ENCODE measurements at places on chromosomes 12 and 14.

- DNase-seq, result no peak
Observed at GRCh38 chr14:76205708-76206107, 54.0 kb downstream of the GPATCH2L start.

GRCh38 chr12:48994224-48995085, 4.7 kb downstream of the DDN start:
- DNase-seq, result no peak

DNA sequence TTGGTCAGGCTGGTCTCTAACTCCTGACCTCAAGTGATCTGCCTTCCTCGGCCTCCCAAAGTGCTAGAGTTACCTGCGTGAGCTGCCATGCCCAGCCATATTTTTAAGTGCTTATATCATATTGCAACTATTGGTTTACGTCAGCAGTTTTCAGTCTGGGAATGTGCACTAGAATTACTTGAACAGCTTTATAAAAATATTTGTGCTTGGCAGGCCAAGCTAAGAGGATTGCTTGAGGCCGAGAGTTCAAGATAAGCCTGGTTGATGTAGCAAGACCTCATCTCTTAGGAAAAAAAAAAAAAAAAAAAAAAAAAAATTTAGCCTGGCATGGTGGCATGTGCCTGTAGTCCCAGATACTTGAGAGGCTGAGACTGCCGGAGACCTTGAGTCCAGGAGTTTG, 17.1 kb downstream of the KIAA0586 start:
- no peak for DNase-seq

GRCh38 chr12:71152851-71153250, 4.9 kb downstream of the TSPAN8 start:
- DNase-seq, result no peak

DNA sequence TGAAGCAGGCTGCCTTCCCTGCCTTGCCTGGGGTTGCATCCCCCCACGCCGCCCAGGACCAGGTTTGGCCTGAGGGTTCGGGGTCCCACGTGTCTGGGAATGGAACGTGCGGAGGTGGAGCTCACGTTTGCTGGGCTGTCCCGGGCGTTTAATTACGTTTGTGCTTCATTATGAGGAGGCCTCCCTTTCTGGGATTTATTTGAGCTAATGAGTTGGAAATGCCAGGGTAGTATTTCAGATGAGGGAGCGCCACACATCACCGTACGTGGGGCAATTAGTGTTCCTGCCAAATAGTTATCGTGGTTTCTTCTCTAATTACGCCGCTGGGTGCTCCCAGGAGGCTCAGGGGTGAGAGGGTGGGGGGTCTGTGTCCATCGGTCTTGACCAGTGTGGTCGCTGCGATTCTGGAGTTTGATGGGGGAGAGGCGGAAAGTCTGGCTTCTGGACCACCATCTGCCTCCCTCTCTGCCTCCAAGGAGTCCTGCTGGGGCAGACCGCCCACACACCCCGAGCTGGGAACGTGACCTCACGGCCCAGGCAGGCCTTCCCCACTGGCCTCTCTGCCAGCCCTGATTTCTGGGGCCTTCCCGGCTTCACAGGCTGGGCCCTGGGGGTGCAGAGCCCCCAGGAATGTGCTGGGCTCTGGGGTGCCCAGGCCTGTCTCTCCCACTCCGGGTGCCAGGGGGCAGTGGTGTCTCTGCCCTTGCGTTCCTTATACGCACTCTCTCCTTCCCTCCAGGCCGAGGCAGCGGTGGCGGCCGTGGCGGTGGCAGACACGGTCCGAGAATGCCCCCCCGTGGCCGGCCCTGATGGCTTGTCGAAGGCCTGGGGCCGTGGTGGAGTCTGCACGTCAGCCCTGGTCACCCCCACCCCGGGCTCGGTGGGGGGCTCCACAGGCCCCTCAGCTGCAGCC, 18.9 kb downstream of the KIF26A start:
- DNase-seq, result no peak

- DNase-seq, result no peak
Observed at GRCh38 chr12:75711271-75711670, 199.9 kb upstream of the KRR1 start.

GRCh38 chr12:4700621-4701026, 19.6 kb upstream of the GALNT8 start:
- DNase-seq, result no peak

- no peak for DNase-seq
Observed at GRCh38 chr12:62841846-62842245, 93.1 kb downstream of the PPM1H start.

GRCh38 chr12:124550123-124551089, 17.0 kb downstream of the NCOR2 start:
- no peak for DNase-seq

GRCh38 chr14:102139286-102140026, at the start of gene WDR20:
Gene WDR20 (plus strand): TSS chr14:102139897. CDS start chr14:102139924, 27 bp downstream.
- DNase-seq, result peak; percentile 97

GRCh38 chr12:60144395-60144794, 548.6 kb downstream of the SLC16A7 start:
- no peak for DNase-seq

- no peak for DNase-seq
Observed at GRCh38 chr12:132918680-132919079, 31.3 kb upstream of the CHFR start.

GRCh38 chr14:104694475-104694950, 5.1 kb downstream of the INF2 start:
- no peak for DNase-seq

GRCh38 chr14:60482743-60483142, 3.1 kb downstream of the C14orf39 start:
- DNase-seq, result no peak

- DNase-seq, result peak; percentile 94
Observed at GRCh38 chr12:115341442-115341841, 657.5 kb upstream of the TBX3 start.

DNA sequence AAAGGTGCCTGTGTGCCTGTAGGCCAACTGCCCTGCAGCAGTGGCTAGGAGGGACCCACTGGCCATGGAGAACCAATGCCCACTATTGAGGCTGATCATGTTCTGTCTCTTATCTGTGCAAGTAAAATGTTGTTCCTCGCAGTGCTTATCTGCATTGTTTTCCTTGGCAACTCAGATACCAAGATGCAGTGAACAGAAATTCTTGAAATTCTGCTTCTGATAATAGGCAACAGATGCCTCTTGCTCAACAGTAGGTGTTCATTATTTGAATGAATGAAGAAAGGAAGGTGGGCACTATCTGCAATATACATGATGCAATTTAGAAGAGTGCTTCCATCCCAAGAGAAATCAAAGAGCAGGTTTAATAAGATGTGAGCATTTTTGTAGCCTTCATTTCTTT, 232.2 kb downstream of the NUAK1 start:
- DNase-seq, result no peak

DNA sequence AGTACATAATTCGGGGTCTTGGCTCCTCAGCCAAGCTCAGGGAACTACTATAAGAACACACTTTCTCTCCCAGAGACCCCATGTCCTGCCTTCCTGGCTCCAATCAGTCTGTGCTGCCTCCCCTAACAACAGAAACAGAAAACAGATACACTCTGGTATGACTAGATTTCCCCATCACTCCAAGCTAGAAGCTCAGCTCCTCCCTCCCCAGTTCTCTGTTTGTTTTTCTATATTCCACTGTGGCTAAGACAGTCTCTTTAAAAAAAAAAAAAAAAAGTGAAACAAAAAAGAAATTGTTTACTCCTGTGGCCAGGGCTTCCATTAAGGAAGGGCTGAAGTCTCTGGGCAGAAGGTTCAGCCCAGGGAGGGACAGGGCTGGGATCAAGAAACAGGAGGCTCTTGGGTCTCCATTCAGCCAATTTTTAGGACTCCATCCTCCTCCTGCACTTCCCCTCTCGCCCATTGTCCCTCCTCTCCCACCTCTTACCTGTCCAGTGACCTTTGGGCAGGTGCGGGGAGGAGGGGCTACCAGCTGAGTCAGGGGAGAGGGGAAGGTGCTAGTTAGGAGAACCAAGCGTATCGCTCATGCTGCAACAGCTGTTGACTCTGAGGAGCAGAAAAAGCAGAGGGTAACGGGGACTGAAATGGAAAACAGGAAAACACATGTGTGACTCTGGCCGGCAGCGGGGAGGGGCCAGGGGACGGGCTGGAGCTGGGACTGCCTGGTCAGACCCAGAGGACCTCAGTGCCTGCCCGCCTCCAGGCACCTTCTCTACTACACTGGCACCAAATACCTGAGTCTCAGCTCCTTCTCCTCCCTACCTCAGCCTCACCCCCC, 4.1 kb upstream of the SLC7A7 start:
- DNase-seq, result no peak

- no peak for DNase-seq
Observed at GRCh38 chr14:75312341-75312740, 33.7 kb downstream of the FOS start.

DNA sequence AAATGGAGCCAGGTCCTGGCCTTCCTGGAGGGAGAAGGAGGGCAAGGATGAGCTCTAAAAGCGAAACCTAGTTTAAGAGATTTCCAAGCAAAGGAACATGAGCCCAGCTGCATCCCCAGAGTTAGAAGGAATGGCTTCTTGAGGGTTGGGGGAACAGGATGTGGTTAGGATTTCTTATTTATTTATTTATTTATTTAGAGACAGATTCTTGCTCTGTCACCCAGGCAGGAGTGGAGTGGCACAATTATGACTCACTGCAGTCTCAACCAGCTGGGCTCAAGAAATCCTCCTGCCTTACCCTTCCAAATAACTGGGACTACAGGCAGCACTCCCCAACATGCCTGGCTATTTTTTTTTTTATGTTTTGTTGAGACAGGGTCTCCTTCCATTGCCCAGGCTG, 25.3 kb upstream of the TMEM106C start:
- no peak for DNase-seq

GRCh38 chr14:68246786-68247105, 427.2 kb downstream of the RAD51B start:
- no peak for DNase-seq

DNA sequence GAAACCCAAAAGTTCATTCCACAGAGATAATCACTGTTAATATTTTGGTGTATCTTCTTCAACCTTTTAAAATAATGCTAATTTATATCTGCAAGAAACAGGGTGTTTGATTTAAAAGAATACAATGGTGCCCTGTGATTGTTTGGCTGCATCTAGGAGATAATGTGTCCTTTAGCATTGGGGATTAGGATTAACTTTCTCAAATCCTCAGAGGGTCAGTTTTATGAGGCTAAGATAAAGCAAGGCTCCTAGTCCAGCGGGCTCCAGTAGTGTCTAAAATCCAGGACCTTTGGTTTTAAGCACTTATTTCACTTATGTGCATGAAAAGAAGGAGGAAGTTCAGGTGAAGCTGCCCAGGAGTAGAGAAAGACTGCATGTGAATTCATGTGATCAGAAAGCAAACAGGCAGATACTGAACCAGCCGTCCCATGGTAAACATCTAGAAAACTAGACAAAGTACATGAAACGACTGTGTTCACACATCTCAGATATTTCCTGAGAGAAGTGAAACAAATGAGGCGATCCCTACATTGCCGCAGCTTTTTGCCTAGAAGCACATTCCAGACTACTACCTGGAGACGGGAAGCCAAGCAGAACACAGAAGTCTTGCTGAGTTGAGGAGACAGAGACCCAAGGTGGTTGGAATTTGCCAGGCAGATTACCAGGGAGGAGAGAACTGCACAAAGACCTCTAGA, 129.1 kb upstream of the MAX start:
- peak; percentile 4 for DNase-seq

- no peak for DNase-seq
Observed at GRCh38 chr12:2411011-2411410, 358.2 kb downstream of the CACNA1C start.

DNA sequence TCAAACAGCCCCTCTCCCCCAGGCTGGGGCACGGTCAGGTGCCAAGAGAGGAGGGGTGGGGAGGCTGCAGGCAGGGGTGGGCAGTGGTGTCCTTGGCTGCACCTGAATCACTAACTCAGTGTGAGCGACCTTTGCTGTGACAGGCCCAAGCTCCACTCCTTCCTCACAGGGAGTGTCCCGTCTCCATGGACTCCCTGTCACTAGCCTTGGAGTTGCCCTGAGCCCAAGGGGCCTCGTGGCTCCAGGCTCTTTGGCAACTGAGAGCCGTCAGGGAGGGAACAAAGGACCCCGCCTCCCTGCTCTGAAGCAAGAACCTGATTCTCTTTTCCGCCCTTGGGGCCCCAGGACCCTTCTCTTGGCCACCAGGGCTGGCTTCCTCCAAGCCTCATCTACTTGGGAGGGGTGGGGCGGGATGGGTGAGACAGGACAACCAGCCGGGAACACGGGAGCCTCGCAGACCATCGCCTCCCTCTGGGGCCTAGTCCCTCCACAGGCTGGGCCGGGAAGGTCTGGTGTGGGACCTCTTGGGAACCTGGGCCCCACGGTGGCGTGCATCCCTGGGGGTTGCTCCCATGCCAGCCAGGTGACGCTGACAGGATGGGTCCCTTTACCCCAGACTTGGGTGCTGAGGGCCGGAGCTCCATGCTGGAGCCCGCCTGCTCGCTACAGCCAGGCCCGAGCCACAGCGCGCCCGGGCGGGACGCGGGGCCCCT, 935 bp upstream of the ADSS1 start:
- DNase-seq, result no peak

DNA sequence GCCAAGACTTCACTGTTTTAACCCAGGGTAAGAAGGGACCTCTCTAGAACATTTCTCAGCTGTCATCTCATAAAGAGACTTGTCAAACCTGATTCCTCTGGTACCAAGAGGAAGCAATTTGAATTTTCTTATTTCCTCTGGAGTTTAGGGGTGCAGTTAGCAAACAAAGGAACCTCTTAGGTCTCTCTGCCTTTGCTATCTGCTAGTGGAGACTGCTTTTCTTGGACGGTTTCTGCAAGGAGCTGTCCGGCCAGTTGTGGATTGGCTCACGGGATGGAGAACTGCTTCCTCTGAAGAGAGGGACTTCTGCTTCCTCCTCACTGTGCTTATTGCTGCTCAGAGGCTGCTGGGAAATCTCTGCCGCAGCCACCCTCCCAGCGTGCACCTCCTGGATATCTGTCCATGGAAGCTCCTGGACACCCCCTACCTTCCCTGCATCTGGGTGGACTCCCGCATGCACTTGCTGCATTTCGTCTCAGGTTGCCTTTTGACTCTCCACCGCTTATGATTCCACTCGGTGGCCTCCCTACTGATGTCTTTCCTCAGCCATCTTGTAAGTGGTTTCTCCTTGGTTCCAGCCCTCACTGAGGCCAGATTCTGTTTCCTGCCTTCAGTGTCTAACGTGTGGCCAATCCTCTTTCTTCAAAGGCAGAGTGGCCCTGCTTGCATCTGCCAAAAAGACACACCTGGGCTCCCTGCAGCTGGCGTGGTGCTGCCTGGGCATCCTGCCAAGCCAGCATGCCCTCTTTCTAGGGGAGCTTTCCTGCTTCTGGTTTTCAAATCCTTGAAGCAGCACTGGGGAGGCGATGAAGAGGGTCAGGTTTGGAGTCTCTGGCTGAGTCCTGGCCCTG, 187.3 kb downstream of the CHST11 start:
- no peak for DNase-seq

- DNase-seq, result no peak
Observed at GRCh38 chr14:77910506-77910905, 110.6 kb downstream of the ADCK1 start.

Measured in suprapubic skin (tissue), 4 donors.